ENCODE measurements at places on chromosomes 2 and 18. TPM values are rescaled to one million over a fixed set of nuclear protein-coding genes. Genes with fewer than 3 reads are reported as not detected.

DNA sequence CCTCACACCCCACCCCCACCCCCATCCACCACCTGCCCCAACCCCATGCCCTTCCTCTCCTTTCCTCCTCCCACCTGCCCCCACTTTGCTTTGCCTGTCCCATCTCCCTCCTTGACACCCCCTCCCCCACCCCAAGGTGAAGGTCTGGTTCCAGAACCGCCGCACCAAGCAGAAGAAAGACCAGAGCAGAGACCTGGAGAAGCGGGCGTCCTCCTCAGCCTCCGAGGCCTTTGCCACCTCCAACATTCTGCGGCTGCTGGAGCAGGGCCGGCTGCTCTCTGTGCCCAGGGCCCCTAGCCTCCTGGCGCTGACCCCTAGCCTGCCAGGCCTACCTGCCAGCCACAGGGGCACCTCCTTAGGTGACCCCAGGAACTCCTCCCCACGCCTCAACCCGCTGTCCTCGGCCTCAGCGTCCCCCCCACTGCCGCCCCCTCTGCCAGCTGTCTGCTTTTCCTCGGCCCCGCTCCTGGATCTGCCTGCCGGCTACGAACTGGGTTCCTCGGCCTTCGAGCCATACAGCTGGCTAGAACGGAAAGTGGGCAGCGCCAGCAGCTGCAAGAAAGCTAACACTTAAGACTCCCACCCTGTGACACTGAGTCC lies 3.0 kb upstream of the ATP6V1B1 start:
- DNase-seq = no peak

- DNase-seq = no peak
Measured at GRCh38 chr2:81645745-81646301, 1341.3 kb upstream of the LRRTM1 start.

GRCh38 chr18:13003466-13003896 lies 12.3 kb downstream of the CEP192 start:
- DNase-seq = no peak

DNA sequence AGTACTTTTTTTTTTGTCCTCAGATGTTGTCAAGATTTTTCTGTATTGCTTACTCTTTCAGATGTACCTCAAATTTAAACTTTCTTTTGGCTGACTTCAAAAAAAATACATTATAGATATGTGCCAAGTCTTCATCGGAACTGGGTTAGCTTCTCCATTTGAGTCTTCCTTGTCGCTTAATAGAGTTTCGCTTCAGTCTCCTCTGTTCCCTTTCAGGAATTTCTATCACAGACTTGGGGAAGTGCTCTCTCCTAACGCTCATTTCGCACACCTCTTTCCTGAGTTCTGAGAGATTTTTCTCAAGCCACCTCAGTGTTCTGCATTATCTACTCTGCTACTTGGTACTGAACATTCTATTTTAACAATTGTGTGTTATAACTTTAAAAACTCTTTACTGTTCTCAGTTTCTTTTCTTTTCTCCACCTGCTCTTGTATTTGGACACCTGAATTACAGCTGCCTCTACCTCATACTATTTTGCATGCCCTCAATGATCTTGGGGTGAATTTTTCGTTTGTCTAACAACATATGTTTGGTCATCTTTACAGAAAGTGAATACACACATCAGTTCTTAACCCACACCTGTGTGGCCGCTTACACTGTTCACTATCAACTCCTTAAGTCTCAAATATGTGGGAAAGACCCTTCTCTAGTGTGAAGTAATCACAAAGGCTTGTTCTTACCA lies 16.5 kb downstream of the PTPN2 start:
- DNase-seq = no peak

GRCh38 chr2:120809151-120809550 lies 73.5 kb downstream of the GLI2 start:
- no peak for DNase-seq

DNA sequence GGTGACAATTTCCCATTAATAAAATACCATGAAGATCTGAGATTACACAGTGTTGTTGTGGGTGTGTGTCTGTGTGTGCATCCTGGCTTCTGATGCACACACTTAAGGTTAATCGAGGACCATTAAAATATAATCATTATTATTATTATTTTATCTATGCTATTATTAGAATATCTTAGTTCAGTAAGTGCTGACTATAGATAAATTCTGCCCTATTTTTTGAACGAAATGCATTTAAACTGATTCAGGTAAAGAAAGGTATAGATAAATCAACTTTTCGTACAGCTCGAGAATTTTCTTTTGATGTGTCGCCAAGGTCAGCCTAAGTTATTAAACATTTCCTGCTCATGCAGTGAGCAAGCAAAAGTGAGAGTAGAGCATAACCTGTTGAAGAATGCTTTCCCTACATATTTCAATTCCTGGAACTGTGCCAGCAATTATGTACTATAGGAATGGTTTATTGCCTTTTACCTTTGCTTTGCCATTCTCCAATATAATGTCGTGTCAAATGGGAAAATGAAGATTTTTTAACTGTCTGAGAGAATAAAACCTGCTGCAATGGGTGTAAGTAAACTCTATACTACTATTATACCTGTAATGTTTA lies 25.8 kb downstream of the KCNJ3 start:
- DNase-seq = no peak

GRCh38 chr2:169272010-169272409 lies 90.3 kb downstream of the LRP2 start:
- no peak for DNase-seq

GRCh38 chr2:55898386-55899040 lies 25.1 kb downstream of the EFEMP1 start:
- DNase-seq = no peak

GRCh38 chr2:67651565-67651964 lies 254.4 kb downstream of the ETAA1 start:
- DNase-seq = no peak

- DNase-seq = no peak
Measured at GRCh38 chr2:180482696-180483095, 475.6 kb upstream of the CWC22 start.

DNA sequence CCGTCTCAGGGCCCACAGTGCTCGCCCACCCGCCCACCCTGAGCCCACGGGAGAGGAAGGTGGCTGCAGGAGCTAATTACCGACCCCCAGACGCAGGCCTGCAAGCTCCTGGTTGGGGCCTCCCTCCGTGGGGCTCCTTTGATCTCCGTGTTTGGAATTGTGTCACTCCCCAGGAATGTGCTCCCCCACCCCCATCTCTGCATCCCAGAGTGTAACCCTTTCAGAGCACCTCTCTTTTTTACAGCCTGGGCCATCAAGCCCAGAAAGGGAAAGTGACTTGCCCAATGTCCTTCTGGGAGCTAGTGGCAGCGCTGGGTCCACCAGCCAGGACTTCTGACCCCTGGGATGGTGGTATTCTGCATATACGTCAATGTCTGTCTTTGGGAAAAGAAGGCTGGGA lies 335.1 kb downstream of the CYRIA start:
- DNase-seq = no peak

DNA sequence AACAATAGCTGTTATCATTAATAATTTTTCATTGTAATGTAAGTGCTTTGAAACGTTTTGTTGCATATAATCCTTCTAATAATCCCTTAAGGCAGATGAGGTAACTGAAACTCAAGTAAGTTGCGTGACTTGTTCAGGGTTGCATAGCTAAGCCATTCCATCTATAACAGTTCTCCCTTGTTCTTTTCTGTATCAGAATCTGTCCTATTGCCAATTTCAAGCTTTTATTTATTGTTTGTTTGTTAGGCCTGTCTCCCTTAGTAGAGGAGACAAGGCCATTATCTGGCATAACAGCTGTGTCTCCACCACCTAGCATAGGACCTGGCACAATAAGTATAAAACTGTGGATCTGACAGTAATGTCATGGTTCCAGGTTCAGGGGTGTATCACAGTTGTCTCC lies 19.4 kb downstream of the BABAM2 start:
- DNase-seq = no peak

DNA sequence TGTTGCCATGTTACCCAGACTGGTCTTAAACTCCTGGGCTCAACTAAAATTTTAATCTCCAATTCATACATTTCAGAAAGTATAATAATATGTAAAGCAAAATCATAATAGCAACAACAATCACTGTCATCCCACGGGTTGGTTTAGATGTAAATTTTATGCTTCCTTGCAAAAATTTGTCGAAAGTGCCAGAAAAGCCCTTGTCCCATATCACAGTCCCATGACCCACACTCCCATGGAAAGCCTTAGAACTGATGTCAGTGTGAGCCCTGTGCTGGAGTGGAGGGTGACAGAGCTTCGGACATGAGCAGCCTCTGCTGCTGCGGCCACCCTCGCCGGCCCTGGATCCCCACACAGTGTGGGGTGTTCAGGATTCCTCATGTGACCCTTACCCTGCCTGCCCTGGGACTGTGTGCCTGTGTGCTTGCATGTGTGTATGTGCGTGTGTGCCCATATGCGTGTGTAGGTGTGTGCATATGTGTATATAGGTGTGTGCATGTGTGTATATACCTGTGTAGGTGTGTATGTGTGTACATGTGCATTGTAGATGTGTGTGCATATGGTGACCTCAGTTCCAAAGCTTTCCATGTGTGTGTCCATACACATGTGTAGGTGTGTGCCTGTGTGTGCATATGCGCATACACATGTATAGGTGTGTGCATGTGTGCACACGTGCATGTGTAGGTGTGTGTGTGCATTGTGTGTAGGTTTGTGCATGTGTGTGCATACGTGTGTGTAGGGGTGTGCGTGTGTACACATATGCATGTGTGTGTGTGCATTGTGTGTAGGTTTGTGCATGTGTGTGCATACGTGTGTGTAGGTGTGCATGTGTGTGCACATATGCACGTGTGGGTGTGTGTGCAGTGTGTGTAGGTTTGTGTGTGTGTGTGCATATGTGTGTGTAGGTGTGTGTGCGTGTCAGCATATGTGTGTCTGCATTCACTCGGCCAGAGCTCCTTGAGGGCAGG lies 65.1 kb downstream of the HPCAL1 start:
- DNase-seq = no peak

IL36A gene
- not detected for total RNA-seq

IL36RN gene
- not detected for total RNA-seq

DTNA gene
- 153 TPM for total RNA-seq

DLGAP1 gene
- not detected for total RNA-seq

HOXD12 gene
- not detected for total RNA-seq
